Iris pigment epithelial cell (primary cell): ENCODE measurements at places on chromosomes 6 and 20.
A peak's percentile ranks its signal among the peaks of the same experiment; 100 is the strongest.

DNA sequence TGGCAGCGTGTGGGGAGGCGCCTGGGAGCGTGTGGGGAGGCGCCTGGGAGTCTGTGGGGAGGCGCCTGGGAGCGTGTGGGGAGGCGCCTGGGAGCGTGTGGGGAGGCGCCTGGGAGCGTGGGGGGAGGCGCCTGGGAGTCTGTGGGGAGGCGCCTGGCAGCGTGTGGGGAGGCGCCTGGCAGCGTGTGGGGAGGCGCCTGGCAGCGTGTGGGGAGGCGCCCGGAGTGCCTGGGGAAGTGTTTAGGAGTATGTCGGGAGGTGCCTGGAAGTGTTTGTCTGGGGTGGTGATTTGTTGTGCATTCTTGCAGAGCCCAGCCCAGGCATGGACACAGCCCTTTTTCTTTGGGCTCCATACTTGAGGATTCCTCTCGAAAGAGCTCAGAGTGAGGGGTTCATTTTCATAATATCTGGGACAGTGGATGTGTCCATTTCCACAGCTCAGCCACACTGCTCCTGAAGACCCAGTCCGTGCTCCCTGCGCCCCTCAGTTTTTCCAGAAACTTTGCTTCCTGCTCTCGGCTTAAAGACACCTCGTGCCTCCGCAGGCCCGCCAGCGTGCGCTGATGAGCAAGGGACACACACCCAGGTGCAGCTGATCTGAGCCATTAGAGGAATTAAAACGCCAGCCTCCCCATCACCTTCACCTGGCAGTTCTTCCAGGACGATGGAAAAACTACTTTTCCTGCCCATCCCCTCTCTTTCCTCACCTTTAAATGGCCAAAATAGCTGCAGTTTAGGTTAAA, 172.2 kb upstream of the THBS2 start:
- DNase-seq = no peak

GRCh38 chr6:77986380-77987034, 333.7 kb downstream of the MEI4 start:
- no peak for DNase-seq

DNA sequence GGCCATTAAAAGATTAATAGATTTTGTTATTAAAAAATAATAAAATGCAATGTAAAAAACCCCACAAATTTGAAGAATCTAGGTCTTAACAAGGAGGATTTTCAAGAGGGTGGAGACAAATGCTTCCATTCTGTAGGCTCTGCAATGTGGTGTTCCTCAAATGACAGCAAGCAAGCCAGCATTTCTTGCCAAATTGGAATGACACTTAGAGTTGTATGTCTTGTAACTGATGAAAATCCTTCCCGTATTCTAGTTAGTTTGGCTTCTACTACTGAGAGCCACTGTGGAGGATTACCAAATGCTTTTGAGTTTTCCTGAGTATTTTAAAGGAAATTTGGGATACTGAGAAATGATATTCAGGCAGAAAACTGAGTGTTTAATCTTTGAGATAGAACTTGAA, 1225.5 kb upstream of the CITED2 start:
- DNase-seq = no peak

- DNase-seq = no peak
These were observed 16.8 kb upstream of the ADTRP start for GRCh38 chr6:11795403-11795802.

GRCh38 chr6:72955666-72956065, 269.6 kb downstream of the KHDC1L start:
- DNase-seq = no peak

GRCh38 chr20:4573564-4574355, 147.9 kb upstream of the PRND start:
- DNase-seq = peak; percentile 95

- DNase-seq = no peak
These were observed 1.2 kb downstream of the MYH7B start for GRCh38 chr20:34956751-34957472.
